ENCODE measurements at places on chromosomes 7 and 10. TPM values are rescaled to one million over a fixed set of nuclear protein-coding genes. Genes with fewer than 3 reads are reported as not detected.

PON3 gene
- polyA plus RNA-seq, result 4.3 TPM

DKK1 gene
- polyA plus RNA-seq, result 7.3 TPM

GRCh38 chr10:133420579-133420978 lies 3.8 kb downstream of the SPRN start:
- no peak for DNase-seq

DNA sequence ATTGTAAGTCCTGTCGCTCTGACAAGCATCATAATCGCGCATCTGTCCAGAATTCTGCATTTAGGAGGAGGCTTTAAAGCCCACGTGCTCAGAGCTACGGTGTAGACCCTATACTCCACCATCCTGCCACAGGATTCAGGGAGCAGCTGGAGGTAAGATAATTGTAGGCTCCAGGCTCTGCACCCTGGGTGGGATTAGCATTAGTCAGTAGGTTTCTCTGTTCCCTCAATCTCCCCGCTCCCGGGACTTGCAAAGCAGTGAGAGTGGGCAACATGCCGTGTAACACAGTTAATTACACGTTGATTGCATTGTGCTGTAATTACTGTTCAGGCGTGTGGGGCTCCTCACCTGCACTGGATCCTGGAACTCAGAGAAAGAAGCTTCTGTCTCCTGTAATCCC lies 89.3 kb upstream of the CUX1 start:
- no peak for DNase-seq

Measured in spinal cord (tissue), 10 donors.